Vagina (tissue), 2 donors: ENCODE measurements at places on chromosomes 2 and 18.

GRCh38 chr2:234199996-234200395 is 149.5 kb downstream of the SPP2 start:
- no peak for DNase-seq

- peak; percentile 90 for DNase-seq
These were observed 867 bp downstream of the RBBP8 start for GRCh38 chr18:22933966-22934423.

DNA sequence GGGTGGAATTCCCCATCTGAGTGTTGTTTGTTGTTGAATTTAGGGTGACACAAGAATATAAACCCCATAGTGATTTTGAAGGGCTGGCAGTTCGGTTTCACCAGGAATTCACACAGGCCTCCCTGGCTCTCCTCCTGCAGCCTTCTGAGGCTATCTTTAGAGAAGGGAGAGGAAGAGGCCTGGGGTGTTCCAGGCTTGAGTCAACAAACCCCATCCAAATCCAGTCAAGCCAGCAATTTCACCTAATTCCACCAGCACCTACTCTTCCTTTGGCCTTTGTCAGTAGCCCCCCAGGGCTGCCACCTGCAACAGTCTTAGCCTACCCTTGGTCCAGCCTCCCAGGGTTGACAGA is 32.0 kb downstream of the MARCHF4 start:
- no peak for DNase-seq

- no peak for DNase-seq
These were observed 229.3 kb upstream of the HDAC4 start for GRCh38 chr2:239629926-239630617.

- DNase-seq: no peak
These were observed 398.8 kb upstream of the TMEFF2 start for GRCh38 chr2:192593561-192593960.
